ENCODE measurements at places on chromosomes 3 and 15.

GRCh38 chr3:36842275-36842674 lies 77.9 kb upstream of the DCLK3 start:
- no peak for DNase-seq

GRCh38 chr3:144815655-144816054 lies 844.0 kb downstream of the DIPK2A start:
- no peak for DNase-seq

DNA sequence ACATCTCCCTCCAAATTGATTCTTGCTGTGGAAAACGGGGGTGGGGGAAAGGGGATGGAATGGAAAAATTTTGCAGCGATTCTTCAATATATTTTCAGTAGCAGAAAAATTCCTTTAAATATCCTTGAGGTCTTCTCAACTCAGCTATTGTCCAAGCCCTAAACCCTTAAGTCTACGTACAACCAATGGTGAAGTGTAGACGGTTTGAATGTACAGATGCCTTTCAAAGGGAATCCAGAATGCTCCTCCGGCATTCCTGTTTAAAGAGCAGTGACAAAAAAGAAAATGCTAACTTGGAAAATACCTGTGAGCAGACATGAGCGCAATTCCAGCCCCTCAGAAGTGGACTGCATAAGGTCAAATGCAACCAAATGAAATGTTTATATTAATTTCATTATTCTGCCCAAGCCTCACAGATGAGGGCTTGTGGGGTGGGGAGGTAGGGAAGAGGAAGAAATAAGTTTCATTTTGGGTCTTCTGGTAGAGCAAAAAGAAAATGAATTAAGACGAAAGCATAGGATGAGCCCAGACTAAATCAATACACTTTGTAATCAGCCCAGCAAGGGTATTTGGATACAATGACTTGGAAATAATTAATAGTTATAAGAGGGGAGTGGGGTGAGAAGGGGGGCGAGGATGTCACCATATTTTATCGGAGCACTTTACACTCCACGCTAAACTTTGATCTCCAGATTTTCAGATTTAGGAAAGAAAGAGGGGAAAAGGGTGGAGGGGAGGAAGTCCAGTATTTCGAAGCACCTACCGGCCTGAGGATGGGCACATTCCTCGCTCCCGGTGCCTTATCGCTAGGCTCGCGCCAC lies 2.7 kb downstream of the FOXP1 start:
- DNase-seq, result no peak

GRCh38 chr15:85019815-85020590 lies 38.3 kb downstream of the PDE8A start:
- no peak for DNase-seq

GRCh38 chr3:112531358-112531781 lies 30.4 kb downstream of the ATG3 start:
- no peak for DNase-seq
